ENCODE measurements at places on chromosomes 5 and 9.
A peak's percentile ranks its signal among the peaks of the same experiment; 100 is the strongest.

DNA sequence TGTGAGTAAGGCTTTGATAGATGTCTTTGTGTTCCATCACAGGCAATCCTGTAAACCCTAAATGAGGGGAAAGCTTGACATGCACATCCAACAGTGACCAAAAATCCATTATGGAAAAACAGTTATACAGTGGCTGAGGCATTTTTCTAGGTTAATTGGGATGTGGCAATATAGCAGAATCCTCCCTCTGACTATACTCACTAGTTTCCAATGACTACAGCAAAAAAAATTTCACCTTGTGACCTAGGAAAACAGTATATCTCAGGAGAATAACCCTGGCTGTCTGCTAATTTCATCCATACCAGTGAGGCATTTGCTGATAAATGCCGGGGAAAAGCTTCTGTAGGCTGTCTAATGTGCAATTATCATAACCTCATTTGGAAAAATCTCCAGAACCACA, 49.9 kb upstream of the SNCAIP start:
- DNase-seq, result peak; percentile 34

DNA sequence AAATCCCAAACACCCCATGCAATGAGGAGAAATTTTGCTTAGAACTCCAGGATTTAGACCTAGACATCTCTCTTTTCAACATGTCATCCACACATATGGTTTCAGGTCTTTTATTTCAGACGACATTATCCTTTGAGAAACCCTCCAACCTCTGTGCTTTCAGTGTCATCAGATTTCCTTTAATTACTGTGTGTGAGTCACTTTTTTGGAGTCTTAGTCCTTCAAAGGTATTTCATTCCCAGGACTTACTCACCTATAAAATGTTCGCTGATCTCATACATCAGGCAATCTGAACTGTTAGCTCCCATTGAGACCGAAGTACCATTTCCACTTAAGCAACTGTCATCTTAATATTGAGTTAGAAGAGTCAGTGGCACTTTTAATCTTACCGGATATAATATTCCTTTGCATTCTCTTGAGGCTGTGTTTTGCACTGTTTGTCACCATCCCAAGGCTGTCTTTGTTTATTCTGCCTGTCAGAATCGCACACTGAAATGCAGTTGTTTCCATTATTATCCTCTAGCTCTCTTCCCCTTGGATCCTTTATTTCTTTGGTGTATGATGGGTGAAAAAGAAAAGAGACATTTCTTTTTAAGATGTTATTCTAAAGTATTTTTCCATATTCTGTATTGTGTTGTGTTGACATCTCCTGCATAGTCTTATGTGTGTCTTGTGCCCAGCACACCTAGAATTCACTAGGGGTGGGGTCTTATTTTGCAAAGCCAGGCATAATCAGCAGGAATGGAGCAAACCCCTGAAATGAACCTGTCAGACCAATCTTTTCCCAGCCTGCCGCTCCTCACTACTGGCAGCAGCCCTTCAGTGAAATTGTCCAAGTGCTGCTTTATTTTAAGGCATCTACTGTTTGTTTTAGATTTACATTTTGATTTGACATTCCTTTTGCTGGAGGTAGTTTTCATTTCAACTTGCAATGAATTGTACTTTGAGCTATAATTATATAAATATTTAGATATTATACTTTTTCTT, 155.4 kb downstream of the PAM start:
- DNase-seq, result no peak

DNA sequence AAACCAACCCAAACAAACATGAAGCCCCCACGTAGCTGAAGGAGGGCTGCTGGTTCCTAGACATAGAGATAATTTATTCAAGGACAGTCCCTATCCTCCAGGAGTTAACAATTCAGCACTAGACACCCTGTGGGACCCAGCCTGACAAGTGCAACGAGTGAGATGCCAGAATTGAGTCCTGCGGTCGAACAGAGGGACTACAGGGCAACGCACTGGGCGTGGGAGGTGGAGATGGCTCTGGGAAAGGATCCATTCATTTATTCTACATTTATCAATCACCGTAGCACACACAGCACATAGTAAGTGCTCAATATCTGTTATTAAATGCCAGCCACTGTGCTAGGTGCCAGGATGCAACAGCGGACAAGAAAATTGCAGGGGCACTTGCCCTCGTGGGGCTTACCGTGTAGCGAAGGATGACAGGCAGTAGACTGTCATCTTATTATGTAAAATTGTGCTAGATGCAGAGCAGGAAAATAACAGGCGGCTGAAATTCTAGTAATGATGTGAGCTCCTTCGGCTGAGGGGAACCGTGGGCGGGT, 855 bp upstream of the ARHGAP26 start:
- no peak for DNase-seq

DNA sequence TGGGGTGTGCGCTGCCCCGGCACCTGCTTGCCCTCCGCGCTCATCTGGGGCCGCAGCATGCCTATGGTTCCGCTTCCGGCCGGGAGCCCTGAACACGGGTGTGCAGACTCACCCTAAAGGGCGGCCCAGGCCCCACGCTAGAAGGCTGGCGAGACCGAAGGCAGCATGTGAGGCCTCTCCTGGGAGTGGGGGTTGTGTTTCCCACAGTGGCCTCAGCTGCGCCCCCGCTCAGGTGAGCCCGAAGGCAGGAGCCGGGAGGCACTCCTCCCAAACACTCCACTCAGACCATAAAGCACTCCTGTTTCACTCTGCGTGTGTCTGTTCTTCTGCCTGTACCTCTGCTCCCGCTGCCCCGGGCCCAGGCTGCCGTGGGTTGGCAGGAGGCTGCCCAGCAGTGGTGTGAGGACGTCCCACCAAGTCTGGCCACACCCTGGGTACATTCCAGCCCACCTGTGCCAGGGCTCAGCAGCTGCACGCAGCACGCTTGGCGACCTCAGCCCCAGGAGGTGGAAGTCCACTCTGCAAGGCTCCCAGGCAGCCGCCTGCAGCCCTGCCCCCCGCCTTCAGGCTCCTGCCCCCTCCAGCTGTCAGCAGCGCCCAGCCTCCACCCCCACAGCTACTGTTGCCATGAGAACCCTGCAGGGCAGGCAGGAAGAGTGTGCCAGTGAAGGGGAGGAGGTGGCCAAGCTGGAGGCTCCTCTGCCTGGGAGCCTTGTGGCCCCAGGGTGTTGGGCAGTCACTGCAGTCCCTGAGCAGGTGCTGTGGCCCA, 1.2 kb upstream of the AJM1 start:
- DNase-seq, result peak; percentile 44

DNA sequence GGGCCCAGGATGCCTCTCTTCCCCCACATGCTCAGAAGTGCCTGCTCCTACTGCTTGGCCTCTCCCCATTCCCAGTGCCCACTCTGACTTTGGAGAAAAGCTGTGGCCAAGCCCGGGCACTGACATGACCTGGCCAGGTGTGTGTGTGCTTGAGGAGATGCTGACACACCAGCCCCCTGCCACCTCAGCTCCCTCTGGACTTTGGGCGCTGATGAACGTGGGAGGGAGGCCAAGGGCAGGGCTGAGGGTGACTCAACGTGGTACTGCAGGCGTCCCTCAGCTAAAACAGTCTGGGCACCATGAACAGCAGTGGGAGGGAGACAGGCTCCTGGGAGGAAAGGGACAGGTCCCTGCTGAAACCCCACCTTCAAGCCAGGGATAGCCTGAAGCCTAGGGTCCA, 3.9 kb downstream of the TRIM36 start:
- no peak for DNase-seq

- DNase-seq, result no peak
Observed at GRCh38 chr5:34521628-34522290, 134.4 kb upstream of the RAI14 start.

- peak; percentile 29 for DNase-seq
Observed at GRCh38 chr5:127072861-127073846, at the start of gene C5orf63. TSS of gene C5orf63 (minus strand) at chr5:127073502. CDS start at chr5:127058995, 14,507 bp downstream.

- DNase-seq, result no peak
Observed at GRCh38 chr5:73153513-73153912, 19.5 kb upstream of the TMEM174 start.
